Ammon's horn (tissue), 1 donor: ENCODE measurements at places on chromosomes 2 and 18.

- peak; percentile 40 for DNase-seq
Observed at GRCh38 chr2:42725657-42726056, 38.3 kb downstream of the OXER1 start.

- DNase-seq: no peak
Observed at GRCh38 chr2:60095903-60096302, 457.6 kb downstream of the BCL11A start.

DNA sequence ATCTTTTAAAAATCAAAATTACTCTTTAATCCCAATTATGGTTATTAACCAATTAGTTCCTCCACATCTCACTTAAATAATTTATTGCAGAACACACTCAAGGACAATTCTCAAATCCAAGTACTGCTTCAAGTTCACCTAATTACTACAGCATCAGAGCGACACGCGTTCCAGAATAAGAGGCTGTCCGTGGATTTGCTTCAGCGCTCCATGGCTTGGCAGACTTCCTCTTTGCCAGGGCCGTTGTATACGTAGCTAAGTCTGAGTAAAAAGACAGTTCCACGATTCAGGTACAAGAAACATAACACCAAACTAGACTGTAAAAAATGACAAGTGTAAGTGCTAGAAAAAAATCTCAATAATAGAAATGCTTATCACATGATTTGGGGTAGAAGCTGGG is 153.2 kb upstream of the MYT1L start:
- DNase-seq: no peak

DNA sequence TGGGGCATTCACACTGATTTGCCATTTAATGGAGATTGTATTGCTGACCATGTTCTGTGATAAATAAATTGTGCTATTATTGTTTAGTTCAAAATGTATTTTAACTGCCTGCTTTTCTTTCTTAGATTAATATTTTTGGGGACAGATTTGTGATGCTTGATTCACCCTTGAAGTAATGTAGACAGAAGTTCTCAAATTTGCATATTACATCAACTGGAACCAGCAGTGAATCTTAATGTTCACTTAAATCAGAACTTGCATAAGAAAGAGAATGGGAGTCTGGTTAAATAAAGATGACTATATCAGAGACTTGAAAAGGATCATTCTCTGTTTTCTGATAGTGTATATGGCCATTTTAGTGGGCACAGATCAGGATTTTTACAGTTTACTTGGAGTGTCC is 1.8 kb downstream of the DNAJC10 start:
- no peak for DNase-seq

- DNase-seq: no peak
Observed at GRCh38 chr2:691821-692761, 14.9 kb upstream of the TMEM18 start.

GRCh38 chr2:191581003-191581402 is 96.9 kb upstream of the NABP1 start:
- no peak for DNase-seq

- DNase-seq: no peak
Observed at GRCh38 chr2:236938126-236938525, 147.6 kb upstream of the COPS8 start.

DNA sequence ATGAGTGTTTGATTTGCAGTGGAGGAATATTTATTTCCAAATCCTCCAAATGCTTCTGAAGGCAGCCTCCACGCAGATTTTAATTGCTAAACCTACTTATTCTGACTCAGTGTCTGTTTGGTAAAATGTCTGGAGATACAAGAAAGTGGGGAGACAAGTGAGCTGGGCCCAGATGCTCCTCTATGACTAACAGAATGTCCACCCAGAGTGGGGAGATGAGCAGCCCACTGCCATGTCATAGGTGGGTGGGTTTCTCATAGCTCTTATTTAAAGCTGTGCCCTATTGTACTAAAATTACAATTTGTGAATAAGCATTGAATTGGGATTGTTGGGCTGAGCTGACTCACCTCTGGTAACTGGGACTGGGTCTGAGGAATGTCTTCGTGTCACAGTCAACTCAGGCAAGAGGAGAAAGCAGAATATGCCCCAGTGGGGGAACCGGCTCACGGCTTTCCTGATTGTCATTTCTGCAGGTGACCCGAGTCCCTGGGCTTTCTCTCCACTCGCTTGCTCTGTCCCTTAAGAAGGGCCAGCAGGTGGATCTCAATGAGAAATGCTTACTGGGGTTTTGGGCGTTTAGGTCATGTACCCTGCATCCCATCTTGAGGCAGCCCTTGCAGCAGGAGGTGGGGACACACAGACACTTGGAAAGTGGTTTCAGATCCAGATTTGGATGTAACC is 116.3 kb upstream of the SPRED2 start:
- no peak for DNase-seq

- DNase-seq: no peak
Observed at GRCh38 chr2:170031288-170031687, 146.7 kb upstream of the MYO3B start.

DNA sequence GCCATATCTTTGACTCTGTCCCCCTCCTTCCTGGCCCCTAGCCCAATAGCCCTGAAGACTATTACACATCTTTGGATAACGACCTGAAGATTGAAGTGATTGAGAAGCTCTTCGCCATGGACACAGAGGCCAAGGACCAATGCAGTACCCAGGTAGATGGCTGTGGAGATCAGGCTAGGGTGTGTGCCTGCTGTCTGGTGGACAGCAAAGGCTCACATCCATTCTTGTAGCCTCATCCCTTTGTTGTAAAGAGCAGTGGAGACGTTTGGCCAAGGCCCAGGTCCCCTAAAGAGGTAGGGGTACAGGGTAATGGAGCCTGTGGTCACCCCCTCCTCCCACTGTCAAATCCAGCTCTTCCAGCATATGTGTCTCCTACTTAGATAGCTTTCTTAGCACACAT is 81.4 kb downstream of the EPAS1 start:
- DNase-seq: no peak

DNA sequence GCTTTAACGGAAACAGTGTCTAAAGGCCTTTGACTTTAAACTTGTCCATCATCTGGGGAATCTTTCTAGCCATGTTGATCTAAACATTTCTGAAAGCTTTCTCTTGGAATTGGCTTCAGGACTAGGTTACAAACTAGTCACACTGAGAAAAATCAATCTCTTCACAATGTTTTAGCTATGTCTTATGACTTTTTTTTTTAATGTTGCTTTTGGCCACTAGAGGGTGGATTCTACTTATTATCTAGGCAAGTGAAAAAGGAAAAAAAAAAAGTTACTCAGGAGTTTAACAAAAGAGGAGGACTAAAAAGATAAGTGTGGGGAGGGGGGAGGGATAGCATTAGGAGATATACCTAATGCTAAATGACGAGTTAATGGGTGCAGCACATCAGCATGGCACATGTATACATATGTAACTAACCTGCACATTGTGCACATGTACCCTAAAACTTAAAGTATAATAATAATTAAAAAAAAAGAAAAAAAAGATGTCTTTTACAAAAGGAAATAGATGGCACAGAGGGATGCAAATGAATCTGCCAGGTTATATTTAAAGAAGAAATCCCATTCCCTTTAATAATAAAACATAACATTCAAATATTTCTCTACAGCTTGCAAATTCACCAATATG is 160.4 kb upstream of the PID1 start:
- peak; percentile 52 for DNase-seq

DNA sequence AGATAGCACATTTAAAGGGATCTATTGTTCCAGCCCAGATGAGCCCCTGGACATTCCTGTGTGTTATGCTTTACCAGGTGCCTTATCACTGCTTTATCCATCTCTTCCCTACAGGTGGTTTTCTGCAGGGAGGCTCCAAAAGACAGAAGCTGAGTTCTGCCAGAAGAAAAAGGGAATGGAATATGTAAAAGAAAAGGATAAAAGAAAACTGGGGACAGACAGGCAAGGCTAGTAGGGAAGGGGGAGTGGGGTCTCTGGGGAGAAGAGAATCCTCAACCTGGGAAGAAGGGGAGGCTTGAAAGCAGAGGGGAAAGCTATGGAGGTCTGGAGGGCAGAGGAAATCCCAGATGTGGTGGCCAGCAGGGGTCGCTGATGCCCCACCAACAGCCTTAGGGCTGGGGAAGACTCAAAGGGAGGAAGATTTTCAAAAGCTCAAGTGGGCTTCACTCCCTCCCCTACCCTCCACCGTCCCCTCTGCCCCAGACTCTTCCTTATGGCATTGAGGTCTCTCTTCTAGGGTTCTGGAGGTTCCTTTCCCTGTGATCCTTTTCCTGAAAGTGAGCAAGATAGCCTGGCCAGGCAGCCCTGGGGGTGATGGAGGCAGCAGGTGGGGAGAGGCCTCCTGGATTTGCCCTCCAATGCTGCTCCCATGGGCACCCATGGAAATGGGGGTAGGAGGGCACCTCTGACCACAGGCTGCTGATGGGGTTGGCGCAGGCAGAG is 178.1 kb upstream of the PKDCC start:
- DNase-seq: peak; percentile 84

- no peak for DNase-seq
Observed at GRCh38 chr2:84300696-84301029, 158.4 kb downstream of the SUCLG1 start.

- DNase-seq: no peak
Observed at GRCh38 chr2:53583583-53583982, 184.0 kb upstream of the CHAC2 start.

DNA sequence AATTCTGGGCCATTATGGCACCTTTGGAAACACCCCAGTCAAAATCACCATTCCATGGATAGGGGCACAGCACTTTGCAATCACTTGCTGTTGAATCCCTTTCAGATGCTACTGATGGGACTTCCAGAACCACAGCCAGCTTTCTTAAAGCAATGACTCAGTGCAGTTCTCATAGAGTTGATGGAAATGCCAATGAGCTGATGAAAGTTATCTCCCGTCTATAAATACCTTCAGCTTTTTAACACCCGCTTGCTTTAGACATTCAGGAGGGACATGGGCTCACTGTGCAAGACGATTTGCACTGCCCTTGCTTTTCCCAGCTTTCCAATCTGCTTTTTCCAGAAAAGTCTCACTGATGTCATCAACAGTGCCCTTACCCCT is 66.7 kb upstream of the RPL31 start:
- no peak for DNase-seq
